ENCODE measurements at places on chromosomes 3 and 15. TPM values are rescaled to one million over a fixed set of nuclear protein-coding genes. Genes with fewer than 3 reads are reported as not detected.

- no peak for DNase-seq
Observed at GRCh38 chr3:172071780-172072330, 32.5 kb downstream of the FNDC3B start.

- DNase-seq: no peak
Observed at GRCh38 chr3:36730966-36731365, 33.4 kb downstream of the DCLK3 start.

- DNase-seq: no peak
Observed at GRCh38 chr3:77065750-77066149, 25.9 kb downstream of the ROBO2 start.

GRCh38 chr3:142819179-142819578, 69.7 kb downstream of the PCOLCE2 start:
- no peak for DNase-seq

- DNase-seq: peak; percentile 24
Observed at GRCh38 chr15:34753236-34753894, 1.4 kb downstream of the GJD2 start.

DNA sequence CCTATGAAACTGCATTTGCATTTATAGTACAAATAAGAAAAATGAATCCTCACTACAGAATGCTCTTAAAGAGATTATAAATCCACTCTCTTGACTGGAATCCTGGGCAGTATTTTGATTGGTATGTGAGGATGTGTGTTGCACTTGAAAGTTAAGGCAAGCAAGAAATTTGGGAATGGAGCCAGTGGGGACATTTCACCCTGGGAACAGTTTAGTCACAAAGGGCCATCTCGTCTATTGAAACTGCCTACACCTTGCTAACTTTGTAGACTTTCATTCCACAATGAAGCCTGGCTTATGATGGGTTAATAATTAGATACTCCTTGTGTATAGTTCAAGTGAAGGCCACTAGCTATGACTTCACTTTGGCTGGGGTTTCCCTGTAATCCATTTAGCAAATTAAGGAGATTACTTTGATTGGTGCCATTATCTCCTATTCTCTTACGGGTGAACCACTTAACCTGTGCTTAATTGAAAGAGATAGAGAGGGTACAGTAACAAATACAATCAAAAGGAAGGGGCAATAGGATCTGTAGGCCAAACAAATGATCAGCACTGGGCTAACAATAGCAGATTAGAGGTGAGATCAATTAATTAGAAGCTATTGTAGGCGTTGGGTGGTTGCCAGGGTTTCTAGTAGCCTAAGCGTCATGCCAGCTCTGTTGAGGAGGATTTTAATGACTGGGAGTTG, 146.9 kb upstream of the RARB start:
- no peak for DNase-seq

DNA sequence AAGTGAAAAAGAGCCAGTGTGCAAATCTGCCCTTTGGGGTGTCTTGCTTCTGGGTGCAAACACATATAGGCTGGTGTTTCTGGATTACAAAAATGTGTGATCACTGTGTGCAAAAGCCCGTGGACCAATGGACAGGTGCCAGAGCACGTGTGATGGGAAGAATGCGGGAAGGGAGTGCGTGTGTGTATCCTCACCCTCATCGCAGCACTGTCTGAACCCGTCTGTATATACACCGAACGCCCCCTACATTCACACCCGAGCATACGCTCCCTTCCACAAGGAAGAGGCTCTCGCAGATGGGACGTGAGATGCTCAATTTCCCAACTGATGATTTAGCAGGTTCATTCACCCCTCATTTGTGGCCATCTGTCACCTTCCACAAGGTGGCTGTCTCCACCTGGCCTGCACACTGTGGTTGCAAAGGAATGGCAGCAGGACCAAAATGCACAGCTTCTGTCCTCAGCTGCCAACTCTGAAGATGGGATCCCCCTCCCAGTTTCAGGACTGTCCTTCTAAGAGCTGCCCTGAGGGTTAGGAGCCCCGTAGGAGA, 19.4 kb upstream of the SLC6A1 start:
- DNase-seq: no peak

DNA sequence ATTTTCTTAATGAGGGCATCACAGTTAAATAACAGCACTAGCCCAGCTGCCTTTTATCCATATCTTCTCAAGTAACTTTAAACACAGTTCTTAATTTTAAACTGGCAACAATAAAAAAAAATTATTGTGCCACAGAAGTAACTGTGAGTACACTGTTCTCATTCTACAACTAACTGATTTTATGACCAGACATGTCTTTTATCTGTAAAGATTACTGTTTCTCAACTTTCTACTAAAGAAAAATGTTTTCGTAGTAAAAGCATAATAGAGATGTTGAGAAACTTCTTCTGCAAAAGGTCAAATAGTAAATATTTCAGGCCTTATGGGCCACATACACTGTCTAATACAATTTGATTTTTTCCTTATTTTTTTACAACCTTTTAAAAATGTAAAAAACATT, 32.0 kb downstream of the PLOD2 start:
- DNase-seq: no peak

DNA sequence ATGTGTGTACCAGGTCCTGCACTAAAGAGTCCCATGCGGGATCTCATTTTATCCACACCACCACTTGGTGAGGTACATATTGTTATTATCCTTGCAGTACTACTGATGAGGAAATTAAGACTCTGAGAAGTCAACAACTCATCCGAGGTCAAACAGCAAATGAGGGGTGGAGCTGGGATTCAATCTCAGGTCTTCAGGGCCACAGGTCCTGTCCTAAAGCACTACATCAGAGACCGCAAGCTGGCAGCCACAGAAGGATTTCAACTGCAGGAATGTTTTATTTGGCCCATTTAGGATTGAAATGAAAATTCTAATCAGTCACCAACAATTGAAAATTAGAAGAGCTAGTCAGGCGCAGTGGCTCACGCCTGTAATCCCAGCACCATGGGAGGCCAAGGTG, 131.4 kb downstream of the ADAMTS17 start:
- no peak for DNase-seq

GRCh38 chr15:82051664-82052063, 5.8 kb upstream of the MEX3B start:
- no peak for DNase-seq

DNA sequence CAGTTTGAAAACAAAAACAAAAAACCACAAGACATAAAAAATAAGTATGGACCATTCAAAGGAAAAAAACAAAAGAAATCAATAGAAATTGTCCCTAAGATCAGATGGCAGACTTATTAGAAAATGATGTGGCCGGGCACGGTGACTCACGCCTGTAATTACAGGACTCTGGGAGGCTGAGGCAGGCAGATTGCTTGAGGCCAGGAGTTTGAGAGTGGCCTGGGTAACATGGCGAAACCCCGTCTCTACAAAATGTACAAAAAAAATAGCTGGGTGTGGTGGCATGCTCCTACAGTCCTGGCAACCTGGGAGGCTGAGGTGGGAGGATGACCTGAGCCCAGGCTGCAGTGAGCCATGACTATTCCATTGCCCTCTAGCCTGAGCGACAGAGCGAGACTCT, 16.6 kb downstream of the SPCS1 start:
- no peak for DNase-seq

GRCh38 chr15:100879061-100879463, 569 bp upstream of the ALDH1A3 start:
- no peak for DNase-seq

DNA sequence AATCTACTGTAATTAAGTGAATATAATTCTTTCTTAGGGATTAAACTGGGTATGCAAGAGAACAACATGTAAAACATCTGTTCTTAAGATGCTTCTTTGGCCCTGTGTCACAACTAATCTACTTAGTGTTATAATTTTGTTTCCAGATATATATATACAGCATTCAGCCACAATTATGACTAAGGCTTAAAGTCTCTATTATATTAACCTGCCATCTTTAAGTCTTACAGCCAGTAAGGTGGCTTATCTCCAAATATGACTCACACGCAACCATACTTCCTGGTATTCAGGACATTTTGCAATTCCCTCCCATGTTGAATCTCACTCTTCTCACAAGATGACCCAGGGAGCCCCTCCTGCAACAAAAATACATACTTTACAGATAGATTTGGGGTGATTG, 6.6 kb upstream of the KBTBD8 start:
- no peak for DNase-seq

DNA sequence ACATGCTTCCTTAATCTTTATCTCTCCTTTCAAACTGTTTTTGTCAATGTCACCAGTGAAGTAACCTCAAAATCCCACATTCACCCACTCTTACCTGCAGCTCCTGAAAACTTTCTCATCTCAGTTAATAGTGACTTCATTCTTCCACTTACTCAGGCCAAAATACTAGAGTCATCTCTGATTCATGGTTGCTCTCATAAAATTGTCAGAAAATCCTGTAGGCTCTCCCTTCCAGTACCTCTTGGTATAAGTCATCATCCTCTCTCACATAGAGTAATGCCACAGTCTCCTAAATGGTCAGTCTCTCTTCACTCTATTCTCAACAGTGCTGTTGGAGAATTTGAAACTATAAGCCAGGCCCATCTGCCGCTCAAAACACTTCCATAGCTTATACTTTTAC, 34.9 kb upstream of the POU1F1 start:
- DNase-seq: no peak

DNA sequence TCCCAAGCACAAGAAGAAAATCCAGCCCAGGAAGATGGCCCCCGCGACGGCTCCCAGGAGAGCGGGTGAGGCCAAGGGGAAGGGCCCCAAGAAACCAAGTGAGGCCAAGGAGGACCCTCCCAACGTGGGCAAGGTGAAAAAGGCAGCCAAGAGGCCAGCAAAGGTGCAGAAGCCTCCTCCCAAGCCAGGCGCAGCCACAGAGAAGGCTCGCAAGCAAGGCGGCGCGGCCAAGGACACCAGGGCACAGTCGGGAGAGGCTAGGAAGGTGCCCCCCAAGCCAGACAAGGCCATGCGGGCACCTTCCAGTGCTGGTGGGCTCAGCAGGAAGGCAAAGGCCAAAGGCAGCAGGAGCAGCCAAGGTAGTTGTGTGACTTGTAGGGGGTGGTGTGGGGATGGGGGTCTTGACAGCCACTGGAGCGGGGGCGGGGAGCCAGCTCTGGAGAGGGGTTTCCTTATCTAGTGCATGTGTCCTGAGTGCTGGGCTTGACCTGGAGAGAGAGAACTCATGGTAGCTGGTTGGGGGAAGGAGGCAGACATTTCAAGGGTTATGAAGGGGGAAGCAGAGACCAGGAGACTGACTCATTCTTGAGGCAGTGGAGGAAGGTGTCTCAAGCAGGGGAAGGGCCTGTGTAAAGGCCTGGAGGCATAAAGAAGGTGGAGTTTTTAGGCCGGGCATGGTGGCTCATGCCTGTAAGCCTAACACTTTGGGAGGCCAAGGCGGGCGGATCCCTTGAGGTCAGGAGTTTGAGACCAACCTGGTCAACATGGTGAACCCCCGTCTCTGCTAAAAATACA, 6.2 kb downstream of the H1-8 start:
- no peak for DNase-seq

DNA sequence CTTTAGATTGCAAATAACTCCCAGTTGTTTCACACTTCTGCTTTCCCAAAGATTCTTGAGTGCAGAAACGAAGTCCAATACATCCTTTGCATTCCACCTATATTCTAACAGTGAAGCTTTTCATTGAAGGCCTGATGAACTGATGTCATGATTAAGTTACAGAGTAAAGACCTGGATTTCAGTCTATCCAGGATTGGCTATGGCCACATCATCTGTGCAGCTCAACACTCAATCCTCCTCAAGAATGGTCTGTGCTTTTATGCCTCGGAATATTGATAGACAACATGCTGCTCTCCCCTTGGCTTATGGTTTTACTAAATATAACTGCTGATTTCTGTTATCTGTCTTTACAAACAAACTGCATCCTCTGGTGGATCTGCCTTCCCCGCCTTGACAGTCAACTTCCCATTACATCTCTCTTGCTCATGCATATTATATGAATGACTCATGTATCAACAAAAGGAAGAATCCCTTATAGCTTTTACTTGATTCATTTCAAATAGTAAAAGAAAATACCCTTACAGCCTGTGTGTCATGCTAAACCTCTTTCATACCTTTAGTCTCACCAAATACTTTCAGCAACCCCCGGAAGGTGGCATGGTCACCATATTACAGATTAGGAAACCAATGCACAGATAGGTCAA, 59.5 kb downstream of the SCN11A start:
- no peak for DNase-seq

GRCh38 chr15:74424901-74425528, 8.7 kb downstream of the SEMA7A start:
- DNase-seq: no peak

DNA sequence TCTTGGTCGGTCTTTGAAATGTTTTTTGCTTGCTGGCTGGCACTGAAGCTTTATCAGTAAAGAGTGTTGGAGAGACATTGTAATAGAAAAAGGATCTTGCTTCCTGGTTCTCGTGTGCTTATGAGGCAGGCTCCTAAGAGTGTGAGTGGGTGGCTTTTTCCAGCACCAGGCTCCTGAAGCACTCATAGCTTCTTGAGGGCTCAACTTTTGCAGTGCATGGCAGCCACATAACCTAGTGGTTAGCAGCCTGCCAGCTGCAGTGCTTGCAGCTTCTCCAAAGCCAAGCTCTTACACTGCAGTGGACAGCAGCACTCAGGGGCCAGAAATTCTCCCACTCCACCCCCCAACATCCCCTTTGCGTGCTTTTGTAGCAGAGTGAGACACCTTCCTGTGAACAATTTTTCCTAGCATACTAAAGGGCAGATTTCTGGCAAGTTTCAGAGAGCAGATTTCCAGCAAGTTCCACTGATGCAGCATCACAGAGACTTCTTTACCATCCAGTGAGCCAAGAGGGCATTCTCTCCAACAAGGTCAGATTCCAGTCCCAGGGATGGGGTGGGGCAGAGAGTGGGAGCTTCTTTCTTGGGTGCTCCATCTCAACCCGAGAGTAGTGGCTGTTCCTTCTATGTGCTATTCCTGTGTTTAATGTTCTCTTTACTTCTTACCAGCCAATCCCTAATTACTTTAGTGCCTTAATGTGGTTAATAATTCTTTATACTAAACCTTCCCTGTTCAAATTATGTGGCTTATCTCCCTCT, 15.8 kb upstream of the ARHGEF26 start:
- no peak for DNase-seq

GRCh38 chr15:26697913-26698312, 75.0 kb downstream of the GABRB3 start:
- no peak for DNase-seq

- no peak for DNase-seq
Observed at GRCh38 chr15:40787991-40788390, 18.2 kb downstream of the C15orf62 start.

Gene RTP1
- total RNA-seq: not detected

Gene LTF
- not detected for total RNA-seq

Gene CXCR6
- 0.10 TPM for total RNA-seq

Gene PRTG
- 13.4 TPM for total RNA-seq

Gene PRICKLE2
- total RNA-seq: not detected

Gene KY
- total RNA-seq: not detected

Gene BNC1
- total RNA-seq: not detected

Gene CACNA2D3
- 10.8 TPM for total RNA-seq

Gene MME
- total RNA-seq: not detected
